ENCODE measurements at places on chromosomes 4 and X. TPM values are rescaled to one million over a fixed set of nuclear protein-coding genes. Genes with fewer than 3 reads are reported as not detected.

The PLXNA3 gene
- total RNA-seq = 11.6 TPM

DNA sequence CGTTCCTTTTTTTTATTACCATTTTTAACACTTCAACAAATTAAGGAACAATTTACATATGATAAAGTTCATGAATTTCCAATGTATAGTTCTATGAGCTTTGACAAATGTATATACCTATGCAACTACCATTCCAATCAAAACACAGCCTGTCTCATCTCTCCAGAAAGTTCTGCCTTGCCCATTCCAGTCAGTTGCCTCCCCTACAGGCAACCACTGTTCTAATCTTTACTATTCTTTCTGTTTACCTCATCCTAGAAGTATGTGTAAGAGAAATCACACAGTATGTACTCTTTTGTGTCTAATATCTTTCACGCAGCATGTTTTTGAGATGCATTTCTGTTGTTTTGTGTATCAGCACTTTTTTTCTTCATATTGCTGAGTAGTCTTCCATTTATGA is 224.9 kb downstream of the KIT start:
- no peak for DNase-seq

GRCh38 chr4:175536852-175537453 is 275.1 kb downstream of the GPM6A start:
- DNase-seq = peak; percentile 56

DNA sequence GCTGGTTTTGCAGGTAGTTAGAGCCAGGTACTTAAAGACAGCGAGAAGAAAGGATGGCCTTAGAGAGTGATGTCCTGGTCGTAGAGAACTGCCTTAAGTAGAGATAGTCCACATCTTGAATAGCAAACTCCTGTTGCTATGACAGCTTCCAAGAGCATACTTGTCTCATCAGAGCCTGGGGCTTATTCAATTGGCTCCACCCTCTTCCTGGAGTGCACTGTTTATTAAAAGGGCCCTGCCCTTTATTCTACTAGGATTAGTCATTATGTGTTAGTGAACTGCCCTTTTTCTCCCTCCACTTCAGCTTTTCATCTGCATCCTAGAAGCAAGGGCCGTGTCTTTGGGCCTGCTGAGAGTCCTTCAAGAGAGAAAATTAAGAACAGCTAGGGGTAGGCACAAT is 94.5 kb upstream of the EOLA2 start:
- peak; percentile 62 for DNase-seq

- DNase-seq = peak; percentile 66
These were observed 123.2 kb upstream of the SCML1 start for GRCh38 chrX:17613979-17614588.

DNA sequence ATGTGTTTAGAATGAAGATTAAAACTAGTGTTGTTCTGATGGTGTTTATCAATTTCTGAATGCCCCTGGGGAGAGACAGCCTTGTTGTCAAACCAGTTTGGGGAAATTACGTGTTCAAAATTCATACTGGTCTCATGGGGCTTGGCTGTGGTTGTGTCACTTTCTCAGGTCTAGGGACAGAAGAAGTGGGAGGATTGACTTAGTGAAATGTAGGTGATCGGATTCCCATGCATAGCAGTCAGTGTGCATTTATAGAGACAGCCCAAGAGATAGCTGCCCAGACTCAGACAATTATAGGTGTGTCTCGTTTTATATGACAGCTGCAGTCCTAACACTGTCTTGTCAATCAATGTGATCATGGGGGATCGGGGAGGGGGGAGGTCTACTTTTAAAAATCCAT is 94.4 kb upstream of the CLCN4 start:
- DNase-seq = no peak

DNA sequence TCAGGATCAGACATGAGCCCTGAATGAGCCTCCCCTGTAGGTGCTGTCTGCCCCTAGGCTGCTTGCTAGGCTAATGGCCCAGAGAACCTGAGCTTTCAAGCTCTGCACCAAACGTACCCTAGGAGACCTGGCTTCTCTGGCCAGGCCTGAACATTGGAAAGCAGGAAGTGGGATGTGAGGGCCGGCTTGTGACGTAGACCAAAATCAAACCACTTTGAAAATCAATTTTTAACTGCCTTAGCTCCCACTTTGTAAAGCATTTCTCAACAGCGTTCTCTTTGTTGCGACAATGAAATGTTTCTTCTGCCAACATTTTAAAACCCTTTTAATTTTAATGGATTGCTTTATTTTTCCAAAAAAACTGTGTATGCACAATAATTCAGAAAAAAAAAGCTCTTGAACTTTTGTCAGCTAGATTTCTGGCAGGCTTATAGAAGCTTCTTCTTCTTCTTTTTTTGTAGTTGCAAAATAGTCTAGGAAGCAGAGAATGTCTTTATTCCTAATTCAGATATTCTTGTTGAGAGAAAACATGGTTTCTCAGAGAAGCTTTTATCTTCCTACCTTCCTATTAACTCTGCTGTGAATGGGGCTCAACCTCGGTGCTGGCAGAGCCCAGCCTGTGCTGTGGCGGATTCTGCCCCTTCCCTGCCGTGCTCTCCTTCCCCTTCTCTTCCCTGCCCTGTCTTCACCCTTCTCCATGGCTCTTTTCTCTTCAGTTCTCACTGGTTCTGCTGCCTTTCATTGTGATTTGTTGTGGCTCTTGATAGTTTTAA is 145.2 kb upstream of the SFRP2 start:
- DNase-seq = no peak

The EMCN gene
- total RNA-seq = not detected

GRCh38 chr4:125003840-125004239 is 291.3 kb upstream of the ANKRD50 start:
- no peak for DNase-seq

GRCh38 chr4:157151711-157152110 is 68.8 kb upstream of the GRIA2 start:
- peak; percentile 28 for DNase-seq

GRCh38 chr4:74263551-74263950 is 44.7 kb upstream of the EPGN start:
- no peak for DNase-seq

The CWH43 gene
- total RNA-seq = not detected

DNA sequence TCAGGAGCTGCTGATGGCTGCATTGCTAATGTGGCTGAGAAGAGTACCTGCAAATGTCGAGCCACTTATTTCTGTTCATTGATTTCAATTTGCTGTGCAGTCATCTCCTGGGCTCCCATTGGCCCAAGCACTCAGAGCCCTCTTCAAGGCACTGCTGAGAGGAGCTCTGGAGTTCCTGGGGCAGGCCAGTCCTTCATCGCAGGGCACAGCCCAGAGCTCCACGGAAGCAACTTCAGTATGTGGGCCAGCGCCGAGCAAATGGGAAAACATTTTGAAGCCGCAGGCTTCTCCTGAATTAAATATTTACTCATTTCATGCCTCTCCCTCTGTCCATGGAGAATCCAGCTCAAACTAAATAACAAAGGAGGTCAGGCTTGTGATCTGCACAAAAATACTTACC is 383.3 kb downstream of the BCOR start:
- no peak for DNase-seq

DNA sequence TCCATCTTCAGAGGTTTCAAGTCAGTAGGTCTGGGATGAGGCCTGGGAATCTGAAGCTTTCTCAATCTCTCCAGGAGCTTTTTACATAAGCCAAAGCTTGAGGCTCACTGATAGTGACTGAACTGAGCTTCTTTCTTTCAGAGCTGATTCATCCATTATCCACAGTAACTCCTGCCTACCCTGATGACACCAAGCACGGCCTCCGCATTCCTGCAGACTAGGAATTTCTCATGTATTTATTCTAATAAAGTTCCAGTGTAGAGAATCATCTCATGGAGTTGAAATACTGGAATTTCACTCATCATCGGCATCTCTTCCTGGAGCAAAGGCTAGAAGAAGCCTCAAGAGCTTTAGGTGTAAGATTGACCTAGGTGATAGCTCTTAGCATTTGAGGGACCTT is 12.1 kb upstream of the DCTD start:
- peak; percentile 66 for DNase-seq

The NWD2 gene
- total RNA-seq = not detected

GRCh38 chrX:16114611-16115010 is 8.8 kb upstream of the GRPR start:
- DNase-seq = peak; percentile 69

The SMR3B gene
- total RNA-seq = not detected

GRCh38 chrX:77060572-77060971 is 386.6 kb upstream of the FGF16 start:
- no peak for DNase-seq

DNA sequence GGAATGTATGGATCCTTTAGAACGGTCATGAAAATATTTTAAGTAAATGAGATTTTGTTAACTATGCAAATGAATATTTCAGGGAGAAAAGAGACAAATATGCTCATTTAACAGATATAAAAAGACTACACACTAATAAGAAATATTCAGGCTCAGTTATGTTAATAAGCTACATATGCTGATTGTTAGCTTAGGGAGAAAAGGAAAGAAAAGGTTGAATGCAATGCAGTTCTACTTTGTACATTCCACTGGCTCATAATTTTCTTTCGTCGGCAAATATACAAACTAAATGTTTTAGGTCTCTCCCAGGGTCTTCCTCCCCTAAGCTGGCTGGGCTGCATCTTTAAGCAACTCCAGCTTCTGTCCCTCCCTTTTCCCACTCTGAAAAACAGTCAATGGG is 2.7 kb upstream of the RTL3 start:
- DNase-seq = no peak

The GPRIN3 gene
- total RNA-seq = under 0.01 TPM

DNA sequence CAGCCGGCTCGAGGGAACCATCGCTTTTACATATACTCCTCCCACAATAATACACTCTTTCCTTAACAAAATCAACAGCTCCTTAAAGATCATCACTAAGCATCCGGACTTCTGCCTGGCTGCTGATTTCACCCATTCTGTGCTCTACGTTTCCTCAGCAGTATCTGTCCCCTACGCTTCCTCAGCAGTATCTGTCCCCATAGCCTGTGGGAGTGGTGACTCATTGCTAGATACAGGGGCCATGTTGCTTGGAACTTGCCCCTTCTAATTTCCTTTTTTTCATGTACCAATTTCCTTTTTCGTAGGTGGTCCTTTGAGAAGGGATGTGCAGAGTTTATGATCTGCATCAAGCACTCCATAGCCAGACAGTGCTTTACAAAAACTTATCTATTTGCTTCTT is 18.6 kb downstream of the MAP3K15 start:
- DNase-seq = no peak

GRCh38 chr4:82430964-82431745 is 765 bp downstream of the ENOPH1 start:
- no peak for DNase-seq

The NPY1R gene
- under 0.01 TPM for total RNA-seq

The SOWAHB gene
- under 0.01 TPM for total RNA-seq
